ENCODE measurements at places on chromosomes 6 and 20.

- DNase-seq, result no peak
Observed at GRCh38 chr20:10666221-10667076, 7.3 kb downstream of the JAG1 start.

DNA sequence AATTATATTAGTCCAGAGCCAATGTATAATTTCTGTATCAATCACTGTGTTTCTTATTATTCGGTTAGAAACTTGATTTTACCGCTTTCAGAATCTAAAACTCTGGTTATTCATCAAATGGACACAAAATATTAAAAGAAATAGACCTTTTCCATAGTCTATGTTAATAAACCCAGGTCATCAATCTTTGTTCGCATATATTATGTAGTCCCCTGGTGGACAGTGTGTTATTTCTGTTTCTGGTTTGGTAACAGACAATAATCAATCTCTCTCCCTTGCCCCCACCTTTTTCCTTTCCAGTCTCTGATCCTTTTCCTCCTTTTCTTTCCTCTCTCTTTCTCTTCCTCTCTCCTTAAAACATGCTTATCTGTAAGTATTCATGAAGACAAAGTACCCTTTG lies 139.0 kb downstream of the FLRT3 start:
- DNase-seq, result no peak

GRCh38 chr6:89527634-89528033 lies 94.7 kb downstream of the ANKRD6 start:
- DNase-seq, result no peak

GRCh38 chr6:159053781-159054398 lies 9.1 kb upstream of the TAGAP start:
- no peak for DNase-seq

- no peak for DNase-seq
Observed at GRCh38 chr6:139713900-139714506, 339.6 kb upstream of the CITED2 start.

GRCh38 chr6:166556863-166557322 lies 29.6 kb downstream of the RAMACL start:
- no peak for DNase-seq

GRCh38 chr6:149062653-149063348 lies 254.7 kb upstream of the TAB2 start:
- DNase-seq, result no peak

DNA sequence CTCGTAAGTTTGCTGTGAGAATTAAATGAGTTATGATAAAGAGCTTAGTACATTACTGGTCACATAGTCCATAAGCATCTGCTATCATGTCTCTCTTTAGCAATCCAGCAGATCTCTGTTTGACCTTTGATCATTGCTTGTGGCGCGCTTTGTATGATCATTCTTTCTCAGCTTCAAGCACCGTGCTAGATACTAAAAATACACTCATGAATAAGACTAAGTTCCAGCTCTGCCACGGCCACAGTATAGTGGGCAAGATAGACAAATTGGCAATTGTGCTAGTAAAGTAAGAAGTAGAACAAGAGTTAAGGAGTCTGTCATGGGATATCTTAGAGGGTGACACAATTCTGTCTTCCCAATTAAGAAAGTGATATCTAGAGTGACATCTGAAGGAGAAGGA lies 75.2 kb upstream of the ADGRF1 start:
- no peak for DNase-seq

- no peak for DNase-seq
Observed at GRCh38 chr6:111802720-111803330, 70.4 kb downstream of the FYN start.

DNA sequence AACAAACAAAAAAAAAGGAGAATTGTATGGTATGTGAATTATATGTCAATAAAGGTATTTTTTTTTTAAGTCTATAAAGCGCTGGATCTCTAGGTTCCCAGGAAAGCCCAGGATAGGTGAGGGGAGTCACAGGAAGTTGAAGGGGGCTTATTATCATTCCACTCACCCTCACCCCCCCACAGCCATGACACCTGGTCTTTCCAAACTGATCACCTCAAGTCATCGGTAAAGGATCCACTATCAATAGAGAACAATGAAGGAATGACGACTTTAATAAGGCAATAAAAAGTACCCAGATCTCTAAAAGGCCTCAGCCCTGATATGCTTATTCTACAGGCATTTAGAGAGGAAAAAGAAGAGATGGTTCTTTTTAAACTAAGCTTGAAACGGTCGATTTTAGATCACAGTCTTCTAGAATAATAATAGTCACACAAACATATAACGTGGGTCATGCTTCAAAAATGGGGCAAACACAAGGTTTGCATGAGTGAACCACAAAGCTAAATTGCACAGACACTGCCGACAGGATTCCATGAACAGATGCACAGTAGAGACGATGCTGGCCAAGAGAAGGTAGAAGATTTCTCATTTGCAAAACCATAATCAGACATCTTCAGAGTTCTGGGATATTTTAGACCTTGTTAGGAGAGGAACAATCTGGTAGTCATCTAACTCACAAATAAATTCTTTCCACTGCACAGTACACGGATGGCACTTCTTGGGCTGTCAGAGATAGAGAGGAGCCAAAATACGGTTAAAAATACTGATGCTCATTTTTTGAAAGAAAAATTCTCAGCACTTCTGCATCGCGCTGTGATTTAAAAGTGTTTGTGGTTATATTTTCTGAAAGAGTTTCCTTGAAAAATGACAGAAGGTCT lies 21.0 kb downstream of the ZMYND8 start:
- no peak for DNase-seq

- no peak for DNase-seq
Observed at GRCh38 chr6:41370488-41371111, 35.2 kb downstream of the NCR2 start.

- no peak for DNase-seq
Observed at GRCh38 chr6:121858310-121858709, 422.9 kb downstream of the GJA1 start.

DNA sequence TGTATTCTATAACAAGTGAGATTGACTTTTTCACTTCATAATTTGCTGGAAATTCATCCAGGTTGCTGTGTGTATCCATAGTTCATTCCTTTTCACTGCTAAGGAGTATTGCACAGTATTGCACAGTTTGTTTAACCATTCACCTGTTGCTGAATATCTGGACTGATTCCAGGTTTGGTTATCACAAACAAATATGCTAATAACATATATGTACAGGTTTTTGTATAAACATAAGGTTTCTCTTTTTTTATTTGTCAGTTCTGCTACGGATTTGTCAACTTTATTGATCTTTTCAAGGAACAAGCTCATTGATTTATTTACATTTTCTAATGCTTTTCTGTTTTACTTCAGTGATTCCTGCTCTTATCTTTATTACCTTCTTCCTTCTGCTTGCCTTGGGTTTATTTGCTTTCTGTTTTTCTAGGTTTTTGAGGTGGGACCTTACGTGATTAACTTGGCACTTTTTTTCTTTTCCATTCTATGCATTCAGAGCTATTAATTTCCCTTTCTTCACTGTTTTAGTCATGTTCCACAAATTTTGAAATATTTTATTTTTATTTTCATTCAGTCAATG lies 117.0 kb upstream of the OGFRL1 start:
- no peak for DNase-seq

DNA sequence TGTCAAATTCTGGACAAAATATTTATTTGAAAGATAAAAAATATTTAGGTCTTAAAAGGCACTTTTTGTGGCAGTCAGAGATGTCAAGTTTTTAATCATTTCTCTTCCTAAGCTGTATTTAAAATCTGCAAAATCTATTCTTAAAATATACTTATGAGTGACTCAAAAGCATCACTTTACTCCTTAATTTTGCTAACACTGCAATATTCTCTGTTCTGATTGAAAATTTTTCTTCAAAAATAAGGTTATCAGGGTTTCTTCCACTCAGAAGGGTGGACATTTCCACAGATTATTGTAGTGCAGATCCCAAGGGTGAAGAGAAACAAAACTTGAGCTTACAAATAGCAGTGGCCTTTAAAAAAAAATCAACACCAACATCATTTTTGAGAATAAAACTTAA lies 27.5 kb downstream of the PLEKHG1 start:
- no peak for DNase-seq

- DNase-seq, result no peak
Observed at GRCh38 chr6:125142618-125143017, 11.0 kb upstream of the TPD52L1 start.

GRCh38 chr6:168037242-168037641 lies 39.8 kb downstream of the KIF25 start:
- DNase-seq, result no peak

GRCh38 chr6:35955521-35955920 lies 34.6 kb upstream of the SRPK1 start:
- no peak for DNase-seq

GRCh38 chr6:10163203-10163962 lies 251.5 kb downstream of the TFAP2A start:
- no peak for DNase-seq

GRCh38 chr6:155050311-155050710 lies 55.2 kb downstream of the TIAM2 start:
- no peak for DNase-seq
